ENCODE measurements at places on chromosomes 12 and 14.

DNA sequence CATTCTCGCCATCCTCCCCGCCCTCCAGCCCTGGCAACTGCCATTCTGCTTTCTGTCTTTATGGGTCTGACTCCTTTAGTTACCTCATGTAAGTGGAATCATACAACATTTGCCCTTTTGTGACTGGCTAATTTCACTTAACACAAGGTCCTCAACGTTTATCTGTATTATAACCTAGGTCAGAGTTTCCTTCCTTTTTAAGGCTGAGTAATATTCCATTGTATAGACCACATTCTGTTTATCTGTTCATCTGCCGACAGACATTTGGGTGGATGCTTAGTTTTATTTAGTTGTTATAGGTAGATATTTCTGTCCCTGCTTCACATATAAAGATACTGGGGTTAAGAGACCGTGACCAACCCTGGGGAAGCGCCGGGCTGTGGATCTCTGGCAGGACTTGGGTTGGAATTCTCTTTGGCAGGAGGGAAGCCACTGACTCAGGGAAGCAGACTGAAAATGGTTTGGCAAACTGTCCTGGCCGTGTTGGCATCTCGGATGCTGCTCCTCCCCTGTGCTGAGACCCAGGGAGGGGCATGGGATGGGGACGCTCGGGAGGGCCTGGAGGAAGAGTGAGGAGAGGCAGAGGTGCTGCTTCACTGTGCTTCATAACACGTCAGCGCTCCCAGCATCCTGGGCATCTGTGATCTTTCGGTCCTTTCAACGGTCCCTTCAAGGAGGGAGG is 38.9 kb downstream of the TEAD4 start:
- no peak for DNase-seq

DNA sequence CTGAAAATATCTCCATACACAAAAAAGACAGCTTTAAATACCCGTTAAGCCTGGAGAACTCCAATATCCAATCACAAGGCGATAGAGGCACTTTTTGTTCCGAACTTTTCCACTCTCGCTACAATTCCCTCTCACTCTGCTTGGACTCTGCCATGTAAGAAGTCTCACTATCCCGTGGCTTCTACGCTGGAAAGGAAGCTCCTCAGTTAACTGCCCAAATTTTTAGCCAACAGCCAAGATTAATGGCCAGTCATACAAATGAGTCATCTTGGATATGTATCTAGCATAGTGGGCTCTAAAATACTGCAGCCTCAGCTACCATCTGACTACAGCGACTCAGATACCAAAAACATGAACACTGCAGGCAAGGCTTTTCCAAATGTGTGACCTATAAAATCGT is 45.5 kb upstream of the RERGL start:
- no peak for DNase-seq

DNA sequence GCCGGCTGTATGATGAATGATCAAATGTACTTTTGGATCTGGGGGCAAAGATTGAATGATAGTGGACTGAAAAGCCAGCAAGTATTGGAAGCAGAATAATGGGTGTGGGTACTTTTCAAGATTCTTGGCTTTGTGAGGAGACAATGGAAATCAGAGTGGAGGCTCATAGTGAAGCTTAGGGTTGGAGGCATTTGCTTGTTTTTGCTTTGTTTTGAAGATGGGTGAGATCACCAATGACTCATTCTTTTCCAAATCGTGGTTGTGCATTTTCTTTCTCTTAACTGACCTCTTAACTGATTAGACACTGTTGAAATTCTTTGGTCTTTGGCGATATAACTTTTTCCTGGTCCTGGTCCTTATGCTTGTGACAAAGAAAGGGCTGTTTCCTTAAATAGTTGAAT is 54.4 kb downstream of the PELI2 start:
- DNase-seq: no peak

- no peak for DNase-seq
Measured at GRCh38 chr14:103382376-103382775, 2.8 kb upstream of the MARK3 start.

GRCh38 chr14:100815478-100816285 is 10.2 kb upstream of the MEG3 start:
- DNase-seq: no peak

- no peak for DNase-seq
Measured at GRCh38 chr12:84198294-84198946, 714.2 kb downstream of the SLC6A15 start.

DNA sequence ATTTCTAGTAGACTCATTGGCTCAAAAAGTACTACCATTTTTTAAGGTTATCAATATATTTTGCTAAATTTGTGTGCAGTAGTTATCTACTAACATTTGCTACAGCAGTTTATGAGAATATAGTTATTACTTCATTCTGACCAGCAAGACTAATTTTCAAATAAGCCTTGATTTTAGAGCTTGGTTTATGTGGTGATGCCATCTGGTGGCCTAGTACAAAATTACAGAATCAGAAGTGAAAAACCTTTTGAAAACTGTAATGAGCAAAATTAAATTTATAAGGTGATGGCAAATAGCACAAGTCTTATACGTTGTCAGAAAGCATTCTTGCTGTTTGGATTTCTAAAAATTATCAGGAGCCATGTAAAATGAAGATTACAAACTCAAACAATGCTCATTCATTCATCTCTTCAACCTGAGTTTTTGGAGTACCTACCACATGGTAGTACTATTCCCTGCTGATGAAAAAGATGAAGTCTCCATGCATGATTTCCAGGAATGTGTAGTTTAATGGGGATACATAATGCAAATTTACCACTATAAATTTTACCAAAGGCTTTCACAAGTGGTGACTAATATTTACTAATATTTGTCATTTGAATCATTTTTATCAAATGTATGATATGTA is 51.0 kb downstream of the MAGOHB start:
- DNase-seq: no peak

- DNase-seq: no peak
Measured at GRCh38 chr14:104094056-104094708, 8.7 kb downstream of the ASPG start.

DNA sequence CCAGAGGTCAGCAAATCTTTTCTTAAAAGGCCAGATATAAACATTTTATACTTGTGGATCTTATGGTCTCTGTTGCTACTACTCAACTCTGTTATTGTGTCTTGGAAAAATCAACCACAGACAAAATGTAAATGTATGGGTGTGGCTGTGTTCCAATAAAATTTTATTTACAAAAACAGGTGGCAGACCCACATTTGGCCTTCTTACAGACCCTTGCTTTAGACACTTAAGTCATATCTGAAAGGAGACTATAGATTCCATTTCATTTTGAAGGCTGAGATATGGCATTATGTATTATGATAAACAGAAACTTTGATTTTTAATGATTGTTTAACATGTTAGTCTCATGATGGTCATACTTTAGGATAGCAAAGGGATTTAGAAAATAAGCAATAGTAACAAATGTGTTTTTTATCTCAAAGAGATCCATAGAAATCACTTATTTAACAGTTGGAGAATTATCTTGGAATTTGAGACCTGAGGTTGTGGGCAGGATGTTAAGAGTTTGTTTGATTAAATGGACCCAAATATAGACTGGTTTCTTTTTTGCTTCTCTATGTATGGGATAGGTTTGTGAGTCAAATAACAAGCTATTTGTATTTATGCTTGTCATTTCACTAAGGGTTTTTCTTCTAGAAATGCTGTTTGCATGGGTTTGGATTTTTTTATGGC is 51.2 kb downstream of the PPFIBP1 start:
- DNase-seq: no peak

DNA sequence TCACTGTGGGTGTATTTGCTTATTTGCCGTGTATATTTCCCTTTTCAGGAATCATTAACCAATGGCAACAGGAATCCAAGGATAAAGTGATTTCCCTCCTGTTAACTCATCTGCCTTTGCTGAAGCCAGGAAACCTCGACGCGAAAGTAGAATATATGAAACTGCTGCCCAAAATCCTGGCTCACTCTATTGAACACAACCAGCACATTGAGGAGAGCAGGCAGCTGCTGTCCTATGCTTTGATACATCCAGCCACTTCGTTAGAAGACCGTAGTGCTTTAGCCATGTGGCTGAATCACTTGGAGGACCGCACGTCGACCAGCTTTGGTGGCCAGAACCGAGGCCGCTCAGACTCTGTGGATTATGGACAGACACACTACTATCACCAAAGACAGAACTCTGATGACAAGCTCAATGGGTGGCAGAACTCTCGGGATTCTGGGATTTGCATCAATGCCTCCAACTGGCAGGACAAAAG is 135.1 kb downstream of the SAMD4A start:
- no peak for DNase-seq

Measured in omental fat pad (tissue), 4 donors.